ENCODE measurements at places on chromosomes 7 and 10. TPM values are rescaled to one million over a fixed set of nuclear protein-coding genes. Genes with fewer than 3 reads are reported as not detected.

DNA sequence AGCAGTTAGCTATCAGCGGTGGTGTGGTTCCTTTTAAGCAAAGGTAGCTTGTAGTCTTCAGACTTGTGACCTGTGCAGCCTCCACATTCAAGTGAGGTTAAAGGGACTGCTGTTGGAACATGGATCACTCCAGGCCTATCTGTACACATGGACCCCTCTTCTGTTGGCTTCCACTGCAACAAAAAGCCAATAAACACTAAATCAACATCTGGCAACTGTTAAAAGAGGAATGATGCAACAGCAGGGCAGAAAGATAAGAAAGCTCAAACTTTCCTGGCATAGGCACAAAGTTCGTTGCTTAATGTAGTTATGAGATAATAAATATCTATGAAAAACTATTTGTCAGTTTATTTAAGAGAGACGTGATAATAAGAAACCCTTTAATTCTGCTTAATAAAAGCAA is 4.0 kb upstream of the MINPP1 start:
- DNase-seq: no peak

- DNase-seq: peak; percentile 74
Observed at GRCh38 chr7:55094092-55094690, 75.4 kb downstream of the EGFR start.

The INMT gene
- polyA plus RNA-seq: 10.7 TPM

The GPC2 gene
- 6.0 TPM for polyA plus RNA-seq

DNA sequence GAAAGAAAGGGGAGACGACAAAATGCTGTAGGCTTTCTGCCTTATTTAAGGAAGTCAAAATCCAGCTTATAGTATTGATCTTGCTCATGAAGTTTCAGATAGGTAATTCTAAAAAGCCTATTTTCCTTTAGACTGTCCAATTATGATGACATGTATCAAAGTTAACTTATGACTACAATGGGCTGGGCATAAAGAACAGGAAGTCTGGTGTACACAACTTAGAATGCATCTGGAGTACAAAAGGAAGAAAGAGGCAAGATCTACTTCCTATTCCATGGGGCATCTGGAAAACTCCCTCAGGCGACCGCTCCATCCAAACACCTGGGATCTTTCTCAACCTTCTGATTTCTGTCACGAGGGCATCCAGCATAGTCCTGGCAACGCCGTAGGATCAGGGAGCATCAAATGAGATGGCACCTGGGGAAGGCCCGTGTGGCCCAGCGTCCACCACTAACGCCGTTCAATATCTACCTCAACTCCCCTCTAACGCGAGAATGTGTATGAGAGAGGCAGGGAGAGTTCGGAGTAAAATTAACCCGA is 512 bp downstream of the FAM24B start:
- peak; percentile 0 for DNase-seq

The SUN3 gene
- not detected for polyA plus RNA-seq

The HOGA1 gene
- 1.1 TPM for polyA plus RNA-seq

DNA sequence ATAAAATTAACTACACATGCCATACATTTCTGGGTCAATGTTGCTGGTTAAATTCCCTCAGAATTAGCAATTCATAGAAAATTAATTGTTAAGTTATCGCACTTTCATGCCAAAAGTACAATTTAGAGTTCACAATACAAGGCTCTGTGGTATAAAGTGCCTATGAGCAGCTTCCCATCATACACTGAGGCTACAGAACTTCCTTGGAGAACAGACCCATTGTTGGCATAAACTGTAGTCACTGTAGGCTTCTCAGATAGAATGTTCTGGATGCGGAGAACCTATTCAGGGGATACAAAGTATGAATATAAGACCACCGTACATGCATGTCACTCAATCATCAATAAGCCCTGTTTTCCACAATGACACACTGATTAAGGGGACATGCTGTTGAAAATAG is 9.0 kb upstream of the PON3 start:
- DNase-seq: no peak

DNA sequence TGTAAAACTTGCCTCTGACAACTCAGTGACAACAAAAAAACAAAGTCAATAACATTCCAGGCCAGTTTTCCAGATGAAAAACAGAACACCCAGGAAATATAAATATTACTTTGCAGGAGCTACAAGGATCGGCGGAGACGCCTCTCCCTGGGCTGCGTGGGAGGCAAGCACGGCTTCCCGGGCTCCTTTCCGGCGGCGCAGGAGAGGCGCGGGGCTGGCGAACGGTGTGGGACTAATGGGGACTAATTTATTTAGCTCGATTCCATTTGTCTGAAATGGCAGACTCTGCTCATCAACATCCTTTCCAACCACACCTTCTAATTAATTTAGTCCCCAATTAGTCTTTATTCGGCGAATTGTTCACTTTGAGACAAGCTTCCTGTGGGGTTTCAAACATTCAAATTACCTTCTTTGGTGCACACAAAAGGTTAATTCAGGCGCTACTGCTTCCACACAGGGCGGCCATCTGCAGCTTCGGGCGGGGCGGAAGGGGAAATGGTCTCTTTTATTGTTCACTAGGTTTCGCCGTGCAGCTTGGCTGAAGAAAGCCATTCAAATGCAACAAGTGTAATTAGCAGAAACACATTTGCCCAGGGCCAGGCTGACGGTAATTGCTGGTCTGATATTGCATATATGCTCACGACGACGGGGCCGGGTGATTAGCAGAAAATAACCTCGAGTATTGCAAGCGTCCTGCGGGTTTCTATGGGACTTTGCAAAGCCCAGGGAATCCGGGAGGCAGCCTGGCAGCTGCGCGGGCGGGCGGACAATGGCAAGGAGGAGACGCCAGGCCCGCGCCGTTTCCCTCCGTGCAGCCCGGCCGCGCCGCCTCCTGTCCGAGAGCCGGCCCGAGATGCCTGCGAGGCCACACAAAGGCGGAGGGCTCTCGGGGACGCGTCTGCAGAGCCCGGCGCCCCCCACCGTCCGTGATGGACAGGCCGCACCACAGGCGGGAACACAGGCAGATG is 270.1 kb downstream of the PTPRN2 start:
- DNase-seq: no peak

The C7orf57 gene
- 0.09 TPM for polyA plus RNA-seq

The KLF14 gene
- polyA plus RNA-seq: 1.1 TPM

The FBXW4 gene
- polyA plus RNA-seq: 49.9 TPM

The FAM24B gene
- polyA plus RNA-seq: 3.0 TPM

Data from muscle of arm (tissue), 14 donors.